ENCODE measurements at places on chromosomes 3 and 15. TPM values are rescaled to one million over a fixed set of nuclear protein-coding genes. Genes with fewer than 3 reads are reported as not detected.

DNA sequence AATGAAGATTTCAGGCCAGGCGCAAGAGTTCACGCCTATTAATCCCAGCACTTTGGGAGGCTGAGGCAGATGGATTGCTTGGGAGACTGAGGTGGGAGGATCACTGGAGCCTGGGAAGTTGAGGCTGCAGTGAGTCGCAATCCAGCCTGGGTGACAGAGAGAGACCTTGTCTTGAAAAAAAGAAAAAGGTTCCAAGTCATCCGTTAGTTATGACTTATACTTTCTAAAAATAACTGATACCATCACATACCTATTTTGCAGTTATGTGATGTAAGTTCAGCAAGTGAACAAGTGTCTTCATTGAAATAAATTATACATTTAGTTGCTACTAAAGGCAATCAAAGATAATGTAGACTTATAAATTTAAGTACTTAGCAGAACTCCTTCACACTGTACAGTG, 22.1 kb downstream of the CLPX start:
- H3K4me3 ChIP-seq: no peak overlapping the region
- peaks cover 5% of the 10 kb centered on the region for H3K4me1 ChIP-seq
- peak; percentile 10 for DNase-seq

DNA sequence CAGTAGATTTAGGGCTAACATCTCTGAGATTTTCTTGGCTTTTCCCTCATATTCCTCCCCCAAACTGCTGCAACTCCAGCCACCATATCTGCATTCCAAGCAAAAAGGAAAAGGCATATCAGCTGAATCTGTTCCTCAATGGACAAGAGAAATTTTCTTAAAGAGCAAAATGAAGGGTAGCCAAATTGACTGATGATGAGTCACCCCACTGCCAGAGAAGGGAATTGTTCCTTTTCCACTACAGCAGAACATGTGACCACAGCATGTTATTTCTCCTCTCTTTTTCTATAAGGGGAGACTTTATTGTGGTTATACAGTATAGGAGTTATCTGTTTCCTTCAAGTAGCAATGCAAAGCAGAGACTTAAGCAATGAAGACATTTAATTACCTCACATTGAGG, 172.5 kb downstream of the MTHFS start:
- H3K36me3 ChIP-seq: no peaks in the 10 kb centered on the region
- H3K27me3 ChIP-seq: peaks cover 7% of the 10 kb centered on the region
- peaks cover 10% of the 10 kb centered on the region for H3K4me1 ChIP-seq
- H3K4me3 ChIP-seq: no peak overlapping the region
- DNase-seq: peak; percentile 25
- no peak overlapping the region for H3K27ac ChIP-seq

GRAMD1C gene
- total RNA-seq: 5.7 TPM

GRCh38 chr15:67076147-67076843, 10.9 kb downstream of the SMAD3 start:
- H3K27ac ChIP-seq: peak overlapping the region; percentile 86
- H3K36me3 ChIP-seq: peaks cover 77% of the 10 kb centered on the region
- peaks cover 15% of the 10 kb centered on the region for H3K27me3 ChIP-seq
- peak overlapping the region; percentile 77 for H3K4me3 ChIP-seq
- peaks cover 91% of the 10 kb centered on the region for H3K4me1 ChIP-seq
- DNase-seq: peak; percentile 64

FANCI gene
- 21.3 TPM for total RNA-seq

UTS2B gene
- total RNA-seq: 0.33 TPM

DNA sequence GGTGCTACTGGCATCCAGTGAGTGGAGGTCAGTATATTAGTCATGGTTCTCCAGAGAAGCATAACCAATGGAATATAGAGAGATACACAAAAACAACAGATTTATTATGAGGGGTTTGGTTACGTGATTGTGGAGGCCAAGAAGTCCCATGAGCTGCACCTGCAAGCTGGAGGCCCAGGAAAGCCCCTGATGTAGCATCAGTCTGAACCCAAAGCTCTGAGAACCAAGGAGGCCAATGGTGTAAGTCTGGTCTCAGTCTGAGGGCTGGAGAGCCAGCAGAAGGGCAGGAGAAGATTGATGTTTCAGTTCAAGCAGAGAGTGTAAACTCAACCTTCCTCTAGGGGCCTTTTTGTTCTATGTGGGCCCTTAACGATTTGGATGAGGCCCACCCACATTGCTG, 144.1 kb downstream of the KLF13 start:
- no peaks in the 10 kb centered on the region for H3K36me3 ChIP-seq
- peaks cover 32% of the 10 kb centered on the region for H3K4me1 ChIP-seq
- no peak overlapping the region for H3K27ac ChIP-seq
- H3K4me3 ChIP-seq: no peak overlapping the region

GRCh38 chr3:168615493-168616020, 519.8 kb upstream of the GOLIM4 start:
- no peaks in the 10 kb centered on the region for H3K27me3 ChIP-seq
- no peaks in the 10 kb centered on the region for H3K36me3 ChIP-seq
- H3K27ac ChIP-seq: no peak overlapping the region
- H3K4me1 ChIP-seq: no peaks in the 10 kb centered on the region
- no peak overlapping the region for H3K4me3 ChIP-seq

GRCh38 chr3:152222327-152222726, 46.4 kb upstream of the MBNL1 start:
- no peaks in the 10 kb centered on the region for H3K27me3 ChIP-seq
- H3K27ac ChIP-seq: peak overlapping the region; percentile 79
- H3K4me3 ChIP-seq: peak overlapping the region; percentile 45
- no peaks in the 10 kb centered on the region for H3K36me3 ChIP-seq
- peak; percentile 61 for DNase-seq
- peaks cover 45% of the 10 kb centered on the region for H3K4me1 ChIP-seq

MINDY4B gene
- total RNA-seq: not detected

DNA sequence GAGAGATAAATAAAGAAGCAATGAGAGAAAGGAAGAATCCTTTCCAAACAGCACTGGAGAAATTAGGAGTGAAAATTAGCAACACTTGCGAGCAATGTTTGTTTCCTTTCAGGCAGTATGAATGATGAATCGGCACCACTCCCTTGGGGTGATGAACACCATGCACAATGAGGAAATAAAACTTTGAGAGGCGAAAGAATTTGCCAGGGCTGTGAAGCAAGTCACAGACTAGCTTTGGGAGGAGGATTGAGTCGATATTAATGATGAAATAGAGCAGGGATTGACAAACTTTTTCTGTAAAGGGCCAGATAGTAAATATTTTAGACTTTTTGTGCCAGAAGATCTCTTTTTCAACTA, 237.7 kb downstream of the AGBL1 start:
- H3K4me3 ChIP-seq: no peak overlapping the region
- no peaks in the 10 kb centered on the region for H3K4me1 ChIP-seq
- no peak for DNase-seq
- H3K27me3 ChIP-seq: peaks cover 1% of the 10 kb centered on the region
- H3K36me3 ChIP-seq: no peaks in the 10 kb centered on the region

MRAS gene
- 90.5 TPM for total RNA-seq

ST3GAL6 gene
- not detected for total RNA-seq

- H3K4me1 ChIP-seq: peaks cover 37% of the 10 kb centered on the region
- H3K4me3 ChIP-seq: no peak overlapping the region
- H3K36me3 ChIP-seq: no peaks in the 10 kb centered on the region
- no peak for DNase-seq
- H3K27ac ChIP-seq: no peak overlapping the region
These were observed 25.6 kb upstream of the CFAP161 start for GRCh38 chr15:81108427-81108826.

DNA sequence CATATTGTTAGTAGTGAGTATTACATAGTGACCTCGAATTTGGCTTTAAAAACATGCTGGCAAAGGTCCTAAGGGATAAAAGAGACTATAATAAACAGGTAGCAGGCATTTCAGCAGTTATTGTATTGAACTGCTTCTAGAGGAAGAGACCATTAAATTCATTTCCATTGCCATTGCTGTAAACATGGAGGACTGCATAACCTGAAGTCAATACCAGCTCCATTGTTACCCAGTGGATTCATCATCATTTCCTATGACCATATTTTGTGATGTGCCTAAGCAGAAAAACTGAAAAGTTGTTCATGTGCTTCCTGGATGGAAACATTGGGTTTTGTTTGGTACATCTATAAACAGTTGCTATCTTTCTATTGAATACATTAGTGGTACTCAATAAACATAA, 482.5 kb upstream of the UBE2E2 start:
- H3K27me3 ChIP-seq: no peaks in the 10 kb centered on the region
- H3K4me3 ChIP-seq: no peak overlapping the region
- no peaks in the 10 kb centered on the region for H3K36me3 ChIP-seq
- no peaks in the 10 kb centered on the region for H3K4me1 ChIP-seq
- H3K27ac ChIP-seq: no peak overlapping the region
- no peak for DNase-seq

RBP2 gene
- not detected for total RNA-seq

- H3K27ac ChIP-seq: no peak overlapping the region
- no peaks in the 10 kb centered on the region for H3K27me3 ChIP-seq
- no peaks in the 10 kb centered on the region for H3K4me1 ChIP-seq
- no peak for DNase-seq
These were observed 831.9 kb downstream of the GBE1 start for GRCh38 chr3:80929576-80929975.

FBXO40 gene
- total RNA-seq: not detected

DNA sequence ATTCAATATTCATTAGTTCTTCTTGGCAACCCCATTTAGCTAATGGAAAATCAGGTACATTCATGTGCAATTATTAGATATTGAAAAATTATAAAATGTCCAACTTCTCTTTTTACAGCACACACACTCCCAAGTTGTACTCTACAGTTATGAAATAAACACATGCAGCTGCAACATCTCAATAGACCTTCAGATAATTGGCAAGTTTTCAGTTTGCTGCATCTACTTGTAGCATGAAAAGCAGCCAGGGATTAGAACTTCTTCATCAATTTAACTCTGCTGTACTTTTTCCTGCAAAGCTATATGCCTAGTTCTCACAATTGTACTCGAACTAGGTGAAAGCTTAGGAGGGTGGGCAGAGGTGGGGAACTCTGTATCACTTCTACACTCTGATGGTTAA, 46.6 kb upstream of the FHIT start:
- DNase-seq: no peak
- no peaks in the 10 kb centered on the region for H3K36me3 ChIP-seq
- H3K4me1 ChIP-seq: no peaks in the 10 kb centered on the region
- H3K27me3 ChIP-seq: no peaks in the 10 kb centered on the region
- no peak overlapping the region for H3K27ac ChIP-seq

- H3K27me3 ChIP-seq: peaks cover 8% of the 10 kb centered on the region
- H3K4me3 ChIP-seq: no peak overlapping the region
- no peaks in the 10 kb centered on the region for H3K36me3 ChIP-seq
These were observed 52.0 kb downstream of the MAGEF1 start for GRCh38 chr3:184659797-184660301.

DNA sequence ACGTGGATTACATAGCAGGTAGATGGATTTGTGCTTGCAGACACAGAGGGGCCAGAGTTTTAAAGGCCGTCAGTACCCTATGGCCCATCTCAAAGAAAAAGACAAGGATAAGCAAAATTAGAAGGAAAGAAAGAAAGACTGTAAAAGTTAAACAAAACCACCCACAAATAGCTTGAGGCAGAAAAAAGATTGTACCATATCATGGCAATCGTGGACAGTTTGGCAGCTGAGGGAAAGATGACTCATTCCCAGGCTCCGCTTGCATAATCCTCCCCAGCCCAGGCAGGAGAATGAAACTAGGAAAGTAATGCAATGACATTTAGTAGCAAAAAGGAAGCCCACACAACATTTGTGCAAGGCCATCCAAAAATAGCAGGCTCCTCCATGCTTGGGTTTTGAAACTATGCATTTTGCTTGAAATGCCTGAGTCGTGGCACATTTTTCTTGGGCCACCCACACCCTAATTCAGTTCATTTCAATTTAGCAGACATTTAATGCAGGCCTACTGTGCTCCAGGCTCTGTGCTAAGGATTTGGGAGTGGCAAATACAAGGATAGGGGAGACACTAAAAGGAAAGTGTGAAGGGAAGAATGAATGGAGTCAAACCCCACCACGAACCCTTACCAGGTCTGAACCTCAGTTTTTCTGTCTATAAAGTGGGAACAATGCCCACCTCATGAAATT, 40.9 kb upstream of the SMAD3 start:
- H3K27me3 ChIP-seq: no peaks in the 10 kb centered on the region
- H3K27ac ChIP-seq: peak overlapping the region; percentile 91
- H3K36me3 ChIP-seq: no peaks in the 10 kb centered on the region
- peaks cover 70% of the 10 kb centered on the region for H3K4me1 ChIP-seq
- H3K4me3 ChIP-seq: peak overlapping the region; percentile 76
- DNase-seq: peak; percentile 95

- H3K27ac ChIP-seq: no peak overlapping the region
- no peaks in the 10 kb centered on the region for H3K4me1 ChIP-seq
- no peak for DNase-seq
- H3K36me3 ChIP-seq: no peaks in the 10 kb centered on the region
- no peaks in the 10 kb centered on the region for H3K27me3 ChIP-seq
These were observed 149.2 kb downstream of the CNTN4 start for GRCh38 chr3:2247831-2248230.

GRCh38 chr3:110314512-110315114, 757.0 kb upstream of the NECTIN3 start:
- peaks cover 44% of the 10 kb centered on the region for H3K4me1 ChIP-seq
- no peaks in the 10 kb centered on the region for H3K27me3 ChIP-seq
- H3K27ac ChIP-seq: no peak overlapping the region
- peak; percentile 36 for DNase-seq
- no peaks in the 10 kb centered on the region for H3K36me3 ChIP-seq

DNA sequence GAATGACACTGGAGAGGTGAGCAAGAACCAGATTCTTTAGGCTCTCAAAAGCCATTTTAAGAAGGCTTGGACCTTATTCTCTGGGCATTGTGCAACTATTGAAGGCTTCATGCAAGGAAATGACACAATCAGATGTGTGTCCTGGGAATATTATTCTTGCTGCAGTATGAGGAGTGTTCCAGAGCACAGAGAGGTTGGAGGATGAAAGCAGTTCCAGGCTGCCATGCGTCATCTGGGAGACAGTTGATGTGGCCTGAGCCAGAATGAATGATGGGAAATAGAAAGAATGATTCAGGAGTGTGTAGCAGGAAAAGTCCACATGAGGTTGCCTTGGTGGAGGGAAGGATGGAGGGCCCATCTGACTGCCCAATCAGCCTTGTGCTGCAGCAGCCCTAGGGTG, 123.1 kb downstream of the CHCHD6 start:
- H3K4me3 ChIP-seq: no peak overlapping the region
- DNase-seq: no peak
- peaks cover under 1% of the 10 kb centered on the region for H3K36me3 ChIP-seq
- H3K27ac ChIP-seq: no peak overlapping the region

DNA sequence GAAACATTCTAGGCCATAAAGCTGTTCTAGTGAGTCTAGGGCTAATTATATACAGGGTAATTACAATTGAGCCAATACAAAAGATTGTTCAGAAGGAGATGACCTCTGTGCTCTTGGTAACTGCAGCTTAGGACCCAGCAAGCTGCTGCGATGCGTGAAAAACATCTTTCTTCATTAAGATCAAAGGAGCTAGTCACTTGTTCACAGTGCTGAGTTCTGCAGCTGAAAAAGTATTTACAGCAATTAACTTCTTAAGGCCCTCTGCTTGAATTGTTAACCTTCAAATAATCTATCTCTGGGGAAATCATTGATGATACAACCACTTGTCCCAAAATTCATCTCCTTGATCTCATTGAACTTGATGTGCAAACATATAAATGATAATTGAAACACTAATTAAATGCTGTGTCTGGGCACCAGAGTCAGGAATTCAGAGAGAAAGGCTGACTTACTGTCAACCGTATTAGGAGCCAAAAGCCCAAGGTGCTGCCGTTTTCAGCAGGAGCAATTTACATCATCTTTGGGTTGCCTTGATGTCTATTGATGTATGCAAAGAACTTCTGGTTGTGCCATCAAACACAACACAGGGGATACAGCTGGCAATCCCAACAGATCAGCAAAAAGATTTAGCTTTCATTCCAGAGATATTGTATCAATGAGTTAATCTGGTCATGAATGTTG, 213.0 kb downstream of the NECTIN3 start:
- 0 out of 2 replicates have a peak, but pooled peaks cover 4% of the 10 kb centered on the region for H3K36me3 ChIP-seq
- H3K4me1 ChIP-seq: peaks cover 9% of the 10 kb centered on the region
- DNase-seq: no peak
- H3K27me3 ChIP-seq: peaks cover 10% of the 10 kb centered on the region

All from HFFc6 (cell line).